ENCODE measurements at places on chromosomes 1 and 21.

DNA sequence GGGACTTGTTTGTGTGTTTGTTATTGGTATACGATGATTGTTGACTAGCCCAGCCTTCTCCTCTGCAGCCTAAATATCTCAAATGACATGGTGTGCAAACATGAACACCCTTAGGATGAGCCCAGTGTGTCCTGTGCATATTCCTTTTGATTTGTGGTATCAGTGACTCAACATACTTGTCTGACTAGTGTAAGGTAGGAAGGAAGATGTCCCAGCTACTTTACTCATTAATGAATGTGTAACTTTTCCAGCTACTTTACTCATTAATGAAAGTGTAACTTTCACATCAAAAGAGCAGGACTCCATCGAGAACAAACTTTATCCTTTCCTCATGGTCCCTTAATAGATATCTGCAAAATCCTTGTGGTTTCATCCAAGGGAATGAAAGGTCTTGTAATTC, 2.7 kb upstream of the ZNF692 start:
- no peak for DNase-seq

DNA sequence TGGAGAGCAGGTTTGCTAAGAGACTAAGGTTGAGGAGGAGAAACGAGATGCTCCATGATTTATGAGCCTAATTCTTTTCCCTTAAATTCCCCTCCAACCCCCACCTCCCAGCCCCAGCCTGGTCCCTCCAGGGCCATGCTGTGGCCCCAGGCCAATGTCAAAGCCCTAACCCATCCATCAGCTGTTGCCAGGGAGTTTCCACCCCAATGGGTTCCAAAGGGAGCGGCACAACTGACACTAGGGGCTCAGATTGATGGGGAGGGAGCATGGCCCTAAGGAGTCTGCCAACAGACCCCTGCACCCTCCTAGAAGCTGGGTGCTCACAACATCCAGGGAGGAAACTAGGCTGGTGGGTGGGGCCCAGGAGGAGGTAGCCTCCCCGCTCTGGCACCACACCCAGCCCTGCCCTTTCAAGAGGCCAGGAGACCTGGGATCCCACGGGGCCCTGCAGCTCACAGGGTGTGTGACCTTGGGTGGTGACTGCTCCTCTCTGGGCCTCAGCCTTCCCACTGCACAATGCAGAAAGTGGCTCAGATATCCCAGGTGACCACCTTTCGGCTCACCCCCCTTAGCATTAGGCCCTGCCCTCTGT, 12.9 kb downstream of the AHDC1 start:
- no peak for DNase-seq

GRCh38 chr1:196860323-196860884, 27.4 kb upstream of the CFHR4 start:
- DNase-seq: no peak

- DNase-seq: no peak
Measured at GRCh38 chr1:209547626-209548025, 35.9 kb upstream of the CAMK1G start.

GRCh38 chr1:15718199-15718601, 17.9 kb upstream of the SLC25A34 start:
- no peak for DNase-seq

GRCh38 chr1:67642629-67643028, 42.4 kb upstream of the GADD45A start:
- no peak for DNase-seq

GRCh38 chr1:16721871-16722641, 18.3 kb upstream of the RNU1-4 start:
- no peak for DNase-seq

GRCh38 chr1:9384751-9385245, 92.1 kb downstream of the SPSB1 start:
- DNase-seq: no peak

GRCh38 chr1:14110040-14110439, 410.1 kb downstream of the PRDM2 start:
- DNase-seq: no peak

GRCh38 chr21:41367945-41368734, 6.3 kb downstream of the MX2 start:
- DNase-seq: peak; percentile 81

DNA sequence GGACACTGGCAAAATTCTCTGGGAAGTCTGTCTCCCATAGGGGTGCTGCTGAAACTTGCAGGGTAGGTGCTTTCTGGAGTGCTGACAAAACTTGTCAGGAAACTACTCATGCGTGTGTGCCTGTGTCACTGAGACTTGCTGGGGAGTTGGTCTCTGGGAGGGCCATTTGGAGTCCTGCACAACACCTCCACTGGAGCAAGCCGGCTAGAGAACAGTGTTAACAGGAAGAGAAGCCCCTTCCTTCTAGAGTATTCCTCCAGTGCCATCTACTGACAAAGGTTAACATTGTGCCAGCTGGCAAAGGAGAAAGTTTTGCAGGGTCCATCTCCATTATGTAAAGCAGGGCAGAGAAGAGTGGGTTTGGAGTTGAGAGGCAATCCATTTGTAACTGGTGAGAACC, 30.0 kb downstream of the ZMYM4 start:
- peak; percentile 8 for DNase-seq

DNA sequence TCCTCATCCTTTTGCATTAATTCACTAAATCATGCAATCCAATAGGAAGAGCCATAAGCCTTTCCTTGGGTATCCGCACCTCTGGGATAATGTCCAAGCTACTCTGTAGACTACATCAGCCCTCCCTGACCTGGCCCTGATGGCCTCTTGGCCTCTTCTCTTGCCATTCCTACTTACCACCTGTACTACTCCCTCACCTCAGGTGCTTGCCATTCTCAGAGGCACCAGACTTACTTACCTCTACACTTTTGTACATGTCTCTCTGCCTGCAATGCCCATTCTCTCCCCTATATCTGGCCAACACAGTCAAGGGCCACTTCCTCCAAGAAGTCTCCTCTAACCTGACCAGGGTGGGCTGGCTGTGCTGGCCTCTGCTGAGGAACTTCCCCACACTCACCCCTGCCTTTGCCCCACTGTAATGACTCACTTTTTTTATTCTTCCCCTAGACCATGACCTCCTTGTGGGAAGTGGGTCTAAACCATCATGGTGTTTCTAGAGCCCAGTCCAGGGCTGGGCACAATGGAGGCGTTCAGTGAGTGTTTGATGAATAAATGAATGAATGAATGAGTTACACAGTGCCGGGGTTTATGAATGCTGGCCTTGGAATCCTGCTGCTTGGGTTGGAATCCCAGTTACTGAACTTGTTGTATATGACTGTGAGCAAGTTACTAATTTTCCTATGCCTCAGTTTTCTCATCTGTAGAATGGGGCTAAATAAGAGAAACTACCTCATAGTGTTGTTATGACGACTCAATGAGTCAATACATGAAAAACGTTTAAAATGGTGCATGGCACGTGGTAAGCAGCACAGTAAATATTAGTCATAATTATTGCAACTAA, 179.8 kb downstream of the FOXD2 start:
- DNase-seq: no peak

DNA sequence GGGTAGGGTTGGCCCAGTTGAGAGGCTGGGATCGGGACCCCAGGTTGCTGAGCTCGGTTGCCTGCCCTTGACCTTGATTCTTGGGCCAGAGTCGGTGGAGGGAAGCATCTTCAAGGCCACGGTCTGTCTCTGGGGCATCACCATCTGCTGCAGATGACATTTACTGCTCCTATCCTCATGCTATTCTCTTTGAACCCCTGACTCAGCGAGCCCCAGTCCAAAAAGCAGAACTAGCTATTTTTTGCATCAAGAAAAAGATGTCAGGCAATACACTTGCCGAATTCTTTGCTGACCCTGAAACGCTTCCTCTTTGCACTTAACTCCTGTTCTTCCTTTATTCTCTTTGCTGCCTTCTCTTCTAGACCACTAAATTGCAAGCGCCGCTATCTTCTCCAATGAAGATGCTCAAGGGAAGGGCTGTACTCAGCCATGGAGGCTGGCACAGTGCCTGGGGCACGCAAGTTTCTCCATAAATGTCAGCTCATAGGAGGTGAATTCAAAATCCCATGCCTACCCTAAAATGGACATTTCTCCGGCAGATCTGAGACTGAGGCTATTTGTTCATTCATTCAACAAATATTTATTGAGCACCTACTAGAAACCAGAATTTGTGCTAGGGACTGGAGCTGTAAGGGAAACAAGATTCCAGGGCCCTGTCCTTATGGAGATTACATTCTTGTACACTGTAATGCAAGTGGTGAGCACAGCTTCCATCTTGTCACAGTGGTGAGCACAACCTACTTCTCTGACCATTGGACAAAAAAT, 20.5 kb upstream of the CAPZB start:
- DNase-seq: no peak

DNA sequence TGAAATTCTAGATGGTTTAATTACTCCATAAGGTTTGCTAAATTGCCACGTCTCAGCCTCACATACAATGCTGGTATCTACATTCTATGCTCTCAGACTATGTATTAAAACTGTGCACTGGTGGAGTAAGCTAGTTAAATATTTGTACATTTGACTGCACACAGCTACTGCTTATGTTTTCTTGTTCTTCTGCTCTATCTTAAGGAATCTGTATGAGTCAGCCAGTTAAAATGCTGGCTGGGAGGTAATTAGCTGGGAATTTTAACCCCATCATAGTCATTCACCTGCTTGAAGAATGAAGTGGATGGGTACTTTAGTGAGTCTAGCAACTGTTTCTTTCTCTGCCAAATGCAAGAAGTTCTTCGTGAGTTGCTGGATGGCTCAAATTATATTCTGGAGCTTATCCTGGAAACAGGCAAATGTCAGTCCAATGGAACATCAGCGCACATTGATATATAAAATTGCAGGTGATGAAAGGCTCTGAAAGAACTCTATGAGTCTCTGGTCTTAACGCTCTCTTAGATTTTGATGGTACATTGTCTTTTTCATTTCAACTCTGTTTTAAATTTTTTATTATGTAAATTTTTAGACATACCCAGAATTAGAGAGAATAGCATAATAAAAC, 83.4 kb downstream of the BACH1 start:
- DNase-seq: no peak

DNA sequence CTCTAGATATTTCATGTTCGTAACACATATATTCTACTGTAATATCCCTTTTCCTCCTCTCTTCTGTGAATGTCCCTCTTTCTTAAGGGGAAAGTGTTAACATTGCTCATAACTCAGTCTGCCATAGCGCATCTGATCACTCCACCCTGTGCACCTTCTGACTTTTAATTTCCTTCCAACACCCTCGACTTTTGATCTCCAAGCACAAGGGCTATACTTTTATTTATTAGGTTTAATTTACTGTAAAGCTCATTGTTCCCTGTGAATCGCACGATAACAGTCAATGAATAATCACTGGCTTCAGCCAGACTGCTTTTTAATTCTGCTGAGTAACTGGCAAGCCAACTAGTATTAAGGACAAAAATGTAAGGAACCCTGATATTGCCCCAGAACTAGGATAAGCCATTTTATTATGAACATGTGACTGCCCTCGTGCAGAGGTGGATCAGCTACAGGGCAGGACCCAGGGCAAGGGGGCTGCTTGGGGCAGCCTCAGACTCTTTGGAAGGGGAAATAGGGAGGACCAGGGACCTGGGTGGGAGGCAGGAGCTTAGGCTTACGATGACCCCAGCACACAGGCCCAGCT, 2.6 kb upstream of the ETS2 start:
- no peak for DNase-seq

DNA sequence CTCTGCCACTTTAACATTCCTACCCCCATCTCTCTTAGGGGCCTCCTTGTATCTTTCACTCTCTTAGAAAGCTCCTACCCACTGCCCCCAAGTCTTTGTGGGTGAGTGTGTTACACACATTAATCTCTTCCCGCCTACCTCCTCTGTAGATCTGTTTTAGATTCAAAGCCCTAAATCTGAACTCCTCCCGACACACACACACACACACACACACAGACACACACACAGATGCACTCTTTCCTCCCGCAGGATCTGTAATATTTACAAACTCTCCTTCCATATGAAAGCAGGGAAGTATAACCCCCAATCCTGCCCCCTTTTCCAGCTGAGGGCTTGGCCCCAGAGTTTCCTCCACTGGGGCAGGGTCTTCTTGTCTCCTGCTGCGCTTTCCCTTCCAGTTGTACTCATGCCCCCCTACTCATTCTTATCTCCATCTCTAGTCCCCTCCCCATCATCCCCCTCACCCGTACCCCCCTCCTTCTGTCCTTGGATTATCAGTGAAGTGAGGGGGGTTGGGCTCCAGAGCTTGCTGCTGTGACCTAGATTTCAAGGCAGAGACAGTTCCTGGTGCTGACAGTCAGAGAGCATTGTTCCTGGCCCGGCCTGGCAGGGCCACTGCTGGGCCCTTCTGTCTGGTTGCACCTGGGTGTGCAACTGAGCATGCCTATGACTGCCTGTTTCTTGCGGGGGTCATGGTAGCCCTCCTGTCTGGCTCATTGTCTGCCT, 4.3 kb downstream of the PEA15 start:
- DNase-seq: no peak

DNA sequence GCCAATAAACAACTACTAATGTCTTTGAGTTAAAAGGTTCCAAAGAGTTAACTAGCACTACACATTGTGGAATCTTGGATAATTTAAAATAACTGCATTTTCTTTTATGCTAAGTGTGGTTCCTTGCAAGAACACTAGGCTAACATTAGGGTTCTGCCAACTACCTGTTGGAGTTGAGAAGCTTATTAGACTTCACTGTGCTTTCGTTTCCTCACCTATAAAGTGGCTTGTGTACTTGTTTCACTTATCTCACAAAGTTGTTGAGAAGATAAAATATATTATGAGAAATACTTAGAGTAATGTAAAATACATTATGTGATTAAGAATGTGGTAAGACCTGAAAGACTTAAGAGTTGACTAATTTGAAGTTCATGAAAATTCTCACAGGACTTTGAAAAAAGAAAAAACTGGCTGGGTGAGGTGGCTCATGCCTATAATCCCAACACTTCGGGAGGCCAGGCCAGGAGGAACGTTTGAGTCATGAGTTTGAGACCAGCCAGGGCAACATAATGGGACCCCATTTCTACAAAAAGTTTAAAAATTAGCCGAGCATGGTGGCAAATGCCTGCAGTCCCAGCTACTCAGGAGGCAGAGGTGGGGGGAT, 5.6 kb upstream of the RRAGC start:
- DNase-seq: no peak

- DNase-seq: no peak
Measured at GRCh38 chr1:150559656-150560010, 10.4 kb downstream of the ADAMTSL4 start.

DNA sequence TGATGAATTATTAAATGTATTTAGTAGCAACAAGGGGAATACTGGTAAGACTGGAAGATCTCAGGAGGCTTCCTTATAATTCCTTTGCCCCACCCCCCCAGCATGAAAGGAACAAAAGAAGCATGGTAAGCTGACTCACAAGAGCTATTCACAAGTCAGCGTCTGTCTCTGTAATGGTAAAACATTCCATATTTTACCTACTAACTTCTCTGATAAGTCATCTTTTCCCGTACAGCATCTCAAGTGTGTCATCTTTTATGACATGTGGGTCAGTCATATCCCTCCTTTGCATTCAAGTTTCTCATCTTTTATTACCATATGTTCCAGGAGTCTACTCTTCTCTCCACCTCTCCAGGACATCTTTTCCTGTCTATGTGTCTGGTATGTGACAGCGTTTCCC, 241.3 kb downstream of the PLA2G4A start:
- no peak for DNase-seq
